Vagina (tissue), 2 donors: ENCODE measurements at places on chromosomes 5 and 9. TPM values are rescaled to one million over a fixed set of nuclear protein-coding genes. Genes with fewer than 3 reads are reported as not detected.

The PLGRKT gene
- total RNA-seq = 10.1 TPM

The PCDHA1 gene
- total RNA-seq = not detected

The RRAGA gene
- 68.0 TPM for total RNA-seq

The PCDHAC2 gene
- total RNA-seq = 3.9 TPM

The SPATA31C1 gene
- total RNA-seq = not detected

The SCAMP1 gene
- 21.9 TPM for total RNA-seq

The C6 gene
- total RNA-seq = 2.0 TPM

The PIP5K1B gene
- total RNA-seq = 2.9 TPM

The ECM2 gene
- total RNA-seq = 10.8 TPM

GRCh38 chr9:116959809-116960208, 272.7 kb downstream of the TRIM32 start:
- no peak for DNase-seq
- no peak overlapping the region for H3K27ac ChIP-seq
- no peaks in the 10 kb centered on the region for H3K36me3 ChIP-seq
- H3K4me3 ChIP-seq = no peak overlapping the region

GRCh38 chr9:133839822-133840329, 101.7 kb upstream of the SARDH start:
- H3K36me3 ChIP-seq = no peaks in the 10 kb centered on the region
- DNase-seq = no peak
- no peak overlapping the region for H3K27ac ChIP-seq
- no peak overlapping the region for H3K4me3 ChIP-seq

- peaks cover 57% of the 10 kb centered on the region for H3K4me1 ChIP-seq
- H3K27me3 ChIP-seq = no peaks in the 10 kb centered on the region
- no peak for DNase-seq
- H3K27ac ChIP-seq = peak overlapping the region; percentile 93
Measured at GRCh38 chr5:172005708-172006320, 624 bp downstream of the FBXW11 start.

GRCh38 chr5:160835376-160835775, 16.6 kb downstream of the ATP10B start:
- DNase-seq = no peak
- no peak overlapping the region for H3K27ac ChIP-seq
- H3K4me1 ChIP-seq = no peaks in the 10 kb centered on the region
- no peaks in the 10 kb centered on the region for H3K36me3 ChIP-seq

DNA sequence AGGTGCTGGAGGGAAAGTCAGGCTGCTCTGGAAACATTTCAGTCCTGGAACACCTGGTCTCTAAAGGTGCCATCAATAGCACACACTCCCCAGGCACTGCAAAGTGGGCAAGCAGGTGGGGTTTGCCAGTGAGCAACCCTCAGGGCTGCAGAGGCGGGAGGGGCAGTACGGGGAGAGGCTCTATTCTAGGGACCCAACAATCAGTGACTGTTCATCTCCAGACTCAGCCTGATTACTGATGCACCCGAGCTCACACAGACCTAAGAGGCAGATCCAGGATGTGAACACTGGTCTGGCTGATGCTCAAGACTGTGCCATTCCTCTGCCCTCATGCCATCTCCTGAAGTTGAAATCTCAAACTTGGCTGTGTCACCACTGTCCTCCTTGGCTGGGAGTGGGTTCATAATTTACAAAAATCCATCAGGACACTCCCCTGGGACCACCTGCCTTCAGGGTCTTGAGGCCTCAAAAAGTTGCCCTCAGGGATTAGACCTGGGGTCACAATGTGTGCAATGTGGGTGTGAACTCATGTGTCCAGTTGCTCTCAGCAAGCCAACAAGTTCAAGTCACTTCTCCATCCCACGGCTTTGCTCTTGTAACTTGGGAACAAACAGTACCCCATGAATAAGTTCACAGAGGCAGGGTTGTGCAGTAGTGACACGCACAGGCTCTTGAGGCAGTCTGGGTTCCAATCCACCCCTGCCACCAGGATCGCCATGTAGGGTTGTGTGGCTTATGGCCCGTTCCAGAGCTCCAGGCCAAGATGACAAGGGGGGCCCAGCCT, 19.9 kb upstream of the KCNMB1 start:
- no peaks in the 10 kb centered on the region for H3K4me1 ChIP-seq
- no peak overlapping the region for H3K27ac ChIP-seq
- no peak for DNase-seq
- no peak overlapping the region for H3K4me3 ChIP-seq
- no peaks in the 10 kb centered on the region for H3K36me3 ChIP-seq
- H3K27me3 ChIP-seq = no peaks in the 10 kb centered on the region

- no peaks in the 10 kb centered on the region for H3K27me3 ChIP-seq
- no peaks in the 10 kb centered on the region for H3K4me1 ChIP-seq
- DNase-seq = no peak
- H3K4me3 ChIP-seq = no peak overlapping the region
- no peaks in the 10 kb centered on the region for H3K36me3 ChIP-seq
- no peak overlapping the region for H3K27ac ChIP-seq
Measured at GRCh38 chr9:119844431-119844830, 475.2 kb upstream of the BRINP1 start.

DNA sequence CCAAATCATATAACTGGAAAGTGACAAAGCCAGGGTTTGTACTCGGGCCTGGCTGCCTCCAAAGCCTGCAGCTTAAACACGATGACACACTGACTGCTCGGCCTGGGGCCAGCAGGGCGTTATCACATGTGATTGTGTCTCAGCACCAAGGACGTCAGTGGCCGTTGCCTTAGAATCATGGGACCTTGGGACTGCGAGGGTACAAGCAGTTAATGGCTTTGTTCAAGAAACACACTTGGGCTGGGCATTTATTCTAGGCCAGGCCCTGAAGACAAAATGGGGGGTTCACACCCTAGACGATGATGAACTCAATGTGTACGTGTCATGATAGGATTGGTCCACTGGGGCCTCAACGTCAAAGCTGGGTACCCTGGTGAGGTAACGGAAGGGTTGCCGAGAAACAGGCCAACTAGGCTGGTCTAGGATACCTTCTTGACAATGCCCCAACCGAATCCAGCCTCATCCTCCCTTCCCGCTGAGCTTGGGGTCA, 13.0 kb downstream of the SH3PXD2B start:
- no peaks in the 10 kb centered on the region for H3K36me3 ChIP-seq
- H3K4me1 ChIP-seq = peaks cover 80% of the 10 kb centered on the region
- peak overlapping the region; percentile 81 for H3K27ac ChIP-seq
- H3K27me3 ChIP-seq = no peaks in the 10 kb centered on the region

- no peaks in the 10 kb centered on the region for H3K27me3 ChIP-seq
- H3K4me1 ChIP-seq = no peaks in the 10 kb centered on the region
- no peak for DNase-seq
- H3K36me3 ChIP-seq = no peaks in the 10 kb centered on the region
- H3K4me3 ChIP-seq = no peak overlapping the region
Measured at GRCh38 chr9:4365055-4365454, 65.2 kb upstream of the GLIS3 start.

GRCh38 chr9:93952119-93952783, 2.9 kb downstream of the BARX1 start:
- peaks cover 48% of the 10 kb centered on the region for H3K4me1 ChIP-seq
- no peak overlapping the region for H3K27ac ChIP-seq
- peaks cover 49% of the 10 kb centered on the region for H3K27me3 ChIP-seq
- H3K36me3 ChIP-seq = no peaks in the 10 kb centered on the region

- no peaks in the 10 kb centered on the region for H3K27me3 ChIP-seq
- H3K4me3 ChIP-seq = no peak overlapping the region
- H3K27ac ChIP-seq = no peak overlapping the region
- H3K36me3 ChIP-seq = no peaks in the 10 kb centered on the region
- no peak for DNase-seq
Measured at GRCh38 chr5:55758231-55758630, 20.4 kb downstream of the DDX4 start.

- H3K36me3 ChIP-seq = no peaks in the 10 kb centered on the region
- no peaks in the 10 kb centered on the region for H3K27me3 ChIP-seq
- H3K4me1 ChIP-seq = no peaks in the 10 kb centered on the region
- H3K27ac ChIP-seq = no peak overlapping the region
- H3K4me3 ChIP-seq = no peak overlapping the region
Measured at GRCh38 chr5:65199993-65200675, 281.6 kb downstream of the ADAMTS6 start.

- no peaks in the 10 kb centered on the region for H3K27me3 ChIP-seq
- no peak overlapping the region for H3K27ac ChIP-seq
- H3K4me1 ChIP-seq = no peaks in the 10 kb centered on the region
- H3K4me3 ChIP-seq = no peak overlapping the region
Measured at GRCh38 chr5:93510626-93511380, 70.2 kb downstream of the NR2F1-AS1 start.

GRCh38 chr5:73295447-73295846, 122.5 kb downstream of the TMEM174 start:
- H3K36me3 ChIP-seq = no peaks in the 10 kb centered on the region
- no peak overlapping the region for H3K27ac ChIP-seq
- peaks cover 15% of the 10 kb centered on the region for H3K4me1 ChIP-seq
- no peaks in the 10 kb centered on the region for H3K27me3 ChIP-seq
- H3K4me3 ChIP-seq = no peak overlapping the region
- DNase-seq = no peak

- no peak for DNase-seq
- no peak overlapping the region for H3K4me3 ChIP-seq
- no peak overlapping the region for H3K27ac ChIP-seq
- H3K27me3 ChIP-seq = no peaks in the 10 kb centered on the region
Measured at GRCh38 chr5:62144401-62145022, 161.5 kb upstream of the KIF2A start.
